Caudate nucleus (tissue), 63 donors: ENCODE measurements at places on chromosomes 7 and 10.

GRCh38 chr7:17126413-17127268 is 171.8 kb upstream of the AHR start:
- DNase-seq = no peak

DNA sequence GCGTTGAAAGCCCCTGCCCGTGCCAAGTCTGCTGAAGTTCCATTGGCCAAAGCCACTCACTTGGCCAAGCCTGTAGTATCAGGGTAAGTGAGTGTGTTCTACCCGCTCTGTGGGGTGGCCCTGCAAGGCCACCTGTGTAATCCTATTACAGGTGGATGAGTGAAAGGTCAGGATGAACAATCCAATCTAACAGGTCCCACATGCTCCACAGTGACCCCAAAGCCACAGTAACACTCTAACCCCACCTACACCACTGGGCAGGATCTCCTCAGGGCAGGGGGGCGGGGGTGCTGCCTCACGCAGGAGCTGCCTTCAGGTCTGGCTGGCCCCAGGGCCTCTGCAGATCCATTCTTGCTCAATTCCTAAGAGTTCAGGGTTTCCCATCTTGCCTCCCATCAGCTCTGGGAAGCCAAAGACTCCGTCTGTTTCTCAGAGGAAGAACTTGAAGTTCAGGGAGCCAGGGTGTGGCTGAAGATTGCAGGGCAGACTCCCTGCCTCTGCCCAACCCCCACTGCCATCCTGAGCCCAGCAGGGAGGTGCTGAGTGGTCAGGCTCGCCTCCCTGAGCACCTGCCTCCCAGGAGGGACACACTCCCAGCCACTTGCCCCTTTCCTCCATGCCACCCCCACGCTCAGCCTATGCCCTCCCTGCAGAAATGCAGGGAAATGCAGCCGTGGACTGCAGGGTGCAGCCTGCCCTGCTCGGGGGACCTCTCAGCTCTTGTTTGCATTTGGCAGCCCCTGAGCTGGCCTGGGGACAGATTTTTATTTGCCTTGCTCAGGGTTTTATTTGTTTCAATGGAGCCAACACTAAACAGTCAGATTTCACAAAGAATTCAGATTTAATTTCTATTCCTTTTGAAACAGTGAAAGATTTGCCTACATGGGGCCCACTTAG is 9.8 kb upstream of the COMTD1 start:
- no peak for DNase-seq

- DNase-seq = no peak
These were observed 1.5 kb downstream of the PDCD4 start for GRCh38 chr10:110872984-110873923.

- DNase-seq = no peak
These were observed 158.0 kb downstream of the KCND2 start for GRCh38 chr7:120431016-120431415.

GRCh38 chr7:71637578-71637977 is 505.6 kb downstream of the GALNT17 start:
- DNase-seq = no peak

- no peak for DNase-seq
These were observed 33.6 kb downstream of the SH2D4B start for GRCh38 chr10:80571352-80571751.

- no peak for DNase-seq
These were observed 27.7 kb downstream of the ARHGAP22 start for GRCh38 chr10:48577158-48577557.
